ENCODE measurements at places on chromosomes 6 and 20.

DNA sequence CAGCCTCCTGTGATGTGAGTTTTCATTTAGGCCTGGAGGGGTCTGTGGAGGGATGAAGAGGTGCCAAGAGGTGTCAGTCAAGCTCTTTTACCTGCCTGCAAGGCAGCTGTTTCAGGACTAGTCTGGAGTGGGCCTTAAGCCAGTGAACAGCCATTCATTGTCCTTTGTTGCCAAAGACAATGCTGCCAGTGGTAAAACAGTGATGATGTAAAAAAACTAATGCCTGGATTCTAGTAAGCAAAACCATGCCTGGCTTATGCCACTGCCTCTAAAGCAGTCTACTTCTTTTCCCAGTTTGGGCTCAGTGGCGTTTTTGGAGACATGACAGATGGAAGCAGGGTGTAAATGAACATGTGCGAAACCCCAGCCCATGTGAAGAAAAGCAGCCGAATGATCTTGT, 93.5 kb upstream of the KCNK16 start:
- no peak for DNase-seq

- no peak for DNase-seq
Measured at GRCh38 chr6:35943390-35943789, 22.5 kb upstream of the SRPK1 start.

DNA sequence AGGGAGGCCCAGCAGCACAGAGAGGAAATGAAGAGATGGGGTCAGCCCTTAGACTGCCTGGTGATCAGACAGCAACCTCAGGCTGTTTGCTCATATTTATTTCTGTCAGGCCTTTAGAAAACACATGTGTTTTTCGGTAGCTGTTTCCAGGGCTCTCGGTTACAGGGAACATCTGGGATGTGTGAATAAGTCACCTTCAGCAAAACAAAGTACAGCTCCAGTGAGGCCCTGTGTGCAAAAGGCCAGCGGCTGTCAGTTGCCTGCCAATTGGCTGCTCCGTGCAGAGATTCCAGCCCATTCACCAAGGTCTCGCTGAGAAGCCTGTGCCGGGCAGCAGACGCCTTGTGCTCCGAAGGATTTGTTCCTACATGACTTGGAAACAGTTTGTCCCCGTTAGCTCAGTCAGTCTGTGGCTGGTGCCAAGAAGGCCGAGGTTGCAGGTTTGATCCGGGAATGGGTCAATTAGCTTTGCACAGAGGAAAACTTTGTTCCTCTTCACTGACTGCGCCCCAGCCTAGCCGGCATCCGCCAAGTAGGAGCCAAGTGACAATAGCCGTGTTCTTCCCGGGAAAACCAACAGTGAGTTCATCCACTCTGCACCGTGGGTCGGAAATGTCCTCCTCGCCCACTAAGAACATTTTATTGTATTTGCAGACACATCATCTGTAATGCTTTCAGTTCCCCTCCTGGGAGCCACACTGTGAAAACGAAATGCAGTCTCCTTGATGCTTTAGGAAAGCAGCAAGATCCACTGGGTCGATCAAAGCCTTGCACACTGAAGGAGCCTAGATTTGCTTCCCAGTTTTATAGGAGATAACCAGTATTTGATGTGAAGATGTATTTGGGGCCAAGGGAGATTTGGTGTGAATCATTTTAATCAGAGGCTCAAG, 315.4 kb upstream of the CDYL start:
- DNase-seq, result no peak

- no peak for DNase-seq
Measured at GRCh38 chr20:45111799-45112471, 3.0 kb downstream of the WFDC5 start.

DNA sequence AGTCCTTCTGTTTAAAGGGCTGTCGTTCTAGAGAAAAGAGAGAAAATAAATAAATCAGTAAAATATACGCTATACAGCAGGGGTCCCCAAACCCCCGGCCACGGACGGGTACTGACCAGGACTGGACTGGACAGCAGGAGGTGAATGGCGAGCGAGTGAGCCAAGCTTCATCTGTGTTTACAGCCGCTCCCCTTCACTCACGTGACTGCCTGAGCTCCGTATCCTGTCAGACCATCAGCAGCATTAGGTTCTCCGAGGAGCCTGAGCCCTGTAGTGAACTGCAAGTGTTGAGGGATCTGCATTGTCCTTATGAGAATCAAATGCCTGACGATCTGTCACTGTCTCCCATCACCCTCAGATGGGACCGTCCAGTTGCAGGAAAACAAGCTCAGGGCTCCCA, 76.5 kb downstream of the ZNF217 start:
- no peak for DNase-seq

- no peak for DNase-seq
Measured at GRCh38 chr6:140275725-140276124, 901.3 kb upstream of the CITED2 start.

- no peak for DNase-seq
Measured at GRCh38 chr6:149924933-149925252, 2.0 kb upstream of the RAET1G start.

- no peak for DNase-seq
Measured at GRCh38 chr6:42314571-42315258, 97.1 kb upstream of the MRPS10 start.

DNA sequence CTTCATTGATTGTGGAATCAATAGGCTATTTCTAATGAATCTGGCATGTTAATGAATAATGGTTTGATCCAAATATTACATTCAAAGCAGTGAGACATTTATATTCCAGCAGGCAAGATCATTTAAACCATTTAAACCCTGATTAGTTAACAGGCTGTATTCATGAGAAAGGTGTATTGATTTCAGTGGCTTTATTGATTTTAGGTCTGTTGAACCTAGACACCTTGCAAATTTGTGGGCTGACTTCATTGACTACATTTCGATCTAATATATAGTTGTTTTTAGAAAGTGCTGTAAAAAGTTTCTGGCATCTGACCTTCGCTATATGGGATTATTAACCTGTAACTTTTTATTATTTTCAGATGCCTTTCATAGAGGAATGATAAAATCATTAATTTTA, 900.1 kb upstream of the CITED2 start:
- DNase-seq, result no peak

GRCh38 chr20:59151820-59152219, 11.8 kb upstream of the ZNF831 start:
- no peak for DNase-seq

DNA sequence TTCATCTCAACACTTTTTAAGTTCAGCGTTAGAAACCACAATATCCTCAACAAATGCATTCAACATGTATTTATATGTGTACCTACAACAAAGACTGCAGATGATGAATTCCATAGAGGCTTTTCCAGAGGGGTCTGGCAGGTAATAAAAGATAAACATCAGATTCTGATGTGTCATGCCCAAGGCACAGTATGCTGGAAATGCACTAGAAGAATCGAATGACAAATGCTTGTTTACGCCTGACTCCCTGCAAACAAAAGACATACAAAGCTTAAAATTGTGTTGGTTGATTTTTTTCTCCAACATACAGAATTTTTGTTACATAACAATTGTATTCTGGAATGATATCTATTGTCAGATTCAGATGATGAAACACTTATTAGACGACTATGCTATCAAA, at the start of gene LGSN:
TSS of gene LGSN (minus strand) at position 45 of the 400 bp plus-strand sequence. CDS start at position 5, 40 bp downstream.
- DNase-seq, result no peak

GRCh38 chr6:16473184-16473907, 235.0 kb downstream of the GMPR start:
- DNase-seq, result no peak

DNA sequence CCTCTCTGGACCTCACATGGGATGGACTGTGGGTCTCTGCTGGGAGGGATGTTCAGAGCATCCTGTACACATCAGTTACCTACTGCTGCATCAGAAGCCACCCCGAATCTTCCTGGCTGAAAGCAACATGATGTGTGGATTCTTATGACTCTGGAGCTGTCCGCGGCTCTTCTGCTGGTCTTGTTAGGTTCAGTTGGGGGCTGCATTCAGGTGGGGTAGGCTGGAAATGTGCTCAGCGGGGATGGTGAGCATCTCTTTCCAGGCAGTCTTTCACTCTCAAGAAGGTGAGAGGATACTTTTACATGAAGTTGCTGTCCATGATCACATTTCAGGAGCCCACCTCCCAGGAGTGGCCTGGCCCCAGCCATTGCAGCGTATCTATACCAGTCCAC, 5.2 kb upstream of the CST5 start:
- no peak for DNase-seq
